ENCODE measurements at places on chromosomes 12 and 14.

DNA sequence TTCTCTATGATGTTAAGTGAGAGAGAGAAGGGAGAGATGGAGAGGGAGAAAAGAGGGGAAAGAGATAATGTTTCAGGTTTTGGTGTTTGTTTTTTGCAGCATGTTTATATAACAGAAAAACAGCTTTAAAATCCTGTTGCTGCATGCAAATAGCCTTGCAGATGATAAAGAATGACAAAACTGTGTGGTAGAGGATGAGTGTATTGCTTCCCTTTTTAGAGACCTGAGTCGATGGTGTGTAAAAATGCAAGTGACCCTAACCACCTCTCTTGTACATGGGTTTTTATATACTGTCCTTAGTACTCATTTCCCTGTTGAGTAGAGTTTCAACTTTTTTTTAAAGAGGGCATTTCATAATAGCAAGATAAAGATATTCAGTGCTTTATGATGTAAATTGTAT lies 249.1 kb downstream of the AKAP6 start:
- no peak for DNase-seq

DNA sequence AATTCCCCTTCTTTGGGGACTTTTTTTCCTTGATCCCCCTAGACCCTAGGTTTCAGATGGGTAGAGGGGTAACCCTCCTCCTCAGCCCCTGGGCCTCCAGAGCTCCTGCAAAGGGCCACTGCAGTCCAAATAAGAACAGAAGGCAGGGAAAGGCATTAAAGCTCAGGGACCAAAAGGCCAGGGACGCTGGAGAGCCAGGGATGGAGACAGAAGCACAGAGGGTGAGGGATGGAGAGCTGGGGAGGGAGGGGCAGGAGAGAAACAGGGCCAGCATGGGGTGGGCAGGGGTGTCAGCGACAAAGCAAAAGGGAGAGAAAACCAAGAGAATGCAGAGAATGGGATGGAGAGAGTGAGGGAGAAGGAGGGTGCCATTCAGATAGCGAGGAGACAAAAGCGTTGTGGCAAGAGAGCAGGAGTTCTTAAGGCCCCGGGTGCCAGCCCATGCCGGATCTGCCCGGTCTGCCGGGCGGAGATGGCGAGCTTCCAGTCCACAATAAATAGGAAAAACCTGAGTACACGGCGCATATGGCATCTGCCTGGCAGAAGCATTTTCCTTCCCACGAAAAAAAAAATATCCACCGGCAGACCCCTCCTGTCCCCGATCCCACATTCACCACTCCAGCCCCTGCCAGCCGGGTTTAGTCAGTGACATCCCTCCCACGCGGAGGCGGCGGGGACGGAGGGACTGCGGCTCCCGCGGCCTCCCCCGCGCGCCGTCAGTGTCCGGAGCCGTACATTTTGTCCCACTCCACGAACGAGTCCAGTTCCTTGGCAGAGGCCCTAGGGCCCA lies 28.6 kb downstream of the FIGNL2 start:
- DNase-seq, result no peak

DNA sequence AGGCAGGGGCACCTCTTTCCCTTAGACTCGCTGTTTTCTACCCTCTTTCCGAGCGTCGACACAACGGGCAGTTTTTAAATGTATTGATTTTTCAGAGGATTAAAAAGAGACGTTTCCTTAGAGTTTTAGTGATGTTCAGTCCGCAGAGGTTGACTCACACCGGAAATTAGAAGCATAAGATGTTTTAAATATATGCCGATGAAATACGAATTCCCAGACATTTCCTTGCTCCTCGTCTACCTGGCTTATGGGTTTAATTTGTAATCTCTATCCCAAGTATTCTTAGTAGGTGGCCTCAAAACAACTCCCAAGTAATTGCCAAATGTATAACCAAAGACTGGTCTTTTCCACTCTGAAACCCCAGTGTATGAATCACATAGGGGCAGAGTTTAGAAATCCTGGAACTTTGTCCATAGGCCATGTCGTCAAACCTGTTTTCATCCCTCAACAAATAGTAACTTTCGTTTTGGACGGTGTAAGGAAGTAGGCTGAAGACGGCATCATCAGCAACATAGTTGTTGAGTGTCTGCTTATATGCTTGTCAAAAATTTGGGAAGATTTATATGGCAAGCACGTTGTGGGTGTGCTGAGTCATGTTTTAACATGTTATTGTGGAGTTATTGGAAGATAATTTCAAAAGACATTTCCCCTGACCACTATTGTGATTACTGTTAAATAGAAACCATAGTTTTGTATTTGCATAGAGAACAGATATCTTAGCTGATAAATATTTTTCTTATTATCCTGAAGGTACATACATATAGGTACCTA lies 824 bp downstream of the TBK1 start:
- no peak for DNase-seq

GRCh38 chr12:129570796-129571400 lies 332.9 kb downstream of the TMEM132D start:
- DNase-seq, result no peak

DNA sequence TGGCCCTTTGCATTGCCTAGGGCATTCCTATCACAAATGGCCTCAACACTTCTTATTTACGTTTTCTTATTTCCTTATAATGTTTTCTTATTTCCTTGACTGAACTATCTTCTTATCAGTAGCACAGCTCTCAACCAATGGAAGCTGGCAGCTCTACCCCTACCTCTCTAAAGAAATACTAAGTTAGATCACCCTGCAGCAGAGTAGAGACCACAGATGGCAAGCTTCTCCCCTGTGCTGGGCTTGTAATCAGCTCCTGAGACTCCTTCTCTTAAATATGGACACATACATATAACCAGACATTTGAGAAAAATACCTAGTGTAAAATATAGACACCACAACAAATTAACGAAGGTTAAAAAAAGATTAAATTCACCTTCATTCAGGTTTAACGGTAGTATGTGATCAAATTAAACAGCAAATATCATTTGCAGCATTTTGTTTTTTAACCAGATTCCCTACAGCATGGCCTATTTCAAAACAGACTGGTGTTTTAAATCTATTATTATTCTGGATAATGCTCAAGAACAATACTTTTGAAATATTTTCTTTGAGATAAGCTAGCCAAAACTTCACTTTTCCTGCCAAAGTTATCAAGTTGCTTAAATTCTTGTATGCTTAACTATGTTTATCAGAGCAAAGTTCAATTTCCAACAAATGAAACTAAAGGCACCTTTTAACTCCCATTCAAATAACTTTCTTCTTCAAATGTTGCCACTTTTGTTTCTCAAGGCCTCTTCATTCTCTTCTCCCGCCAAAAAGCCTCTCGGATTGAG lies 54.3 kb downstream of the SLC41A2 start:
- DNase-seq, result no peak

DNA sequence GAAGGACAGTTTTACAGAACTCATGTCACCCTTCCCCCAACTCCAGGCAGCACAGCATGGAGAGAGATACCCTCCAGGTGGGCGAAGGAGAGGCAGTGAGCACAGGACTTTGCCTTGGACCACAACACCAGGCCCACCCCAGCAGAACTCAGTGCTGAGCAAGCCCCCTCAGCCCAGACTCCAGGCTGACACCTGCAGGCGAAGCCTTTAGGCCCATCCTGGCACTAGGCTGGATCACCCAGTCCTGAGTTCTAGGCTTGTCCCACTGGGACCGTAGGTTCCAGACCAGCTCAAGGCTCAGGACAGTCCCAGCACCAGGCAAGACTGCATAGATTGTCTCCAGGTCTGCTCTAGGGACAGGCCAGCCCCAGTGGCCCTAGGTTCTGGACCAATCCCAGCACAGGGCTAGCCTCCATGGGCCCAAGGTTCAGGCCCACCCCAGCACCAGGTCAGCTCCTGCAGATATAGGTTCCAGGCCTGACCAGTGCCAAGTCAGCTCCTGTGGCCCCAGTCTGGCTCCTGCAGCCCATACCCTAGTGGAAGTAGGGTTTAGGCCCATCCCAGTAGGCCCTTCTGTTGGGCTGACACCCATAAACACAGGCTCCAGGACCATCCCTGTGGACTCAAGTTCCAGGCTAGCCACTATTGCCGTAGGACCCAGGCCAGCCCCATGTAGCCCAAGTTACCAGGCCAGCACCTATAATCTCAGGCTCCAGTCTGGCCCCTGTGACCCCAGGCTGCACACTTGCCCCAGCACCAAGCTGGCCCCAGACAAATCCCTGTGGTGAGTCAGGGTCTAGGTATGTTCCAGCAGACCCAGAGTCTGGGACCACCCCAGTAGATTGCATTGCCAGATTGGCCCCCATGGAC lies 9.4 kb downstream of the WASHC3 start:
- no peak for DNase-seq

DNA sequence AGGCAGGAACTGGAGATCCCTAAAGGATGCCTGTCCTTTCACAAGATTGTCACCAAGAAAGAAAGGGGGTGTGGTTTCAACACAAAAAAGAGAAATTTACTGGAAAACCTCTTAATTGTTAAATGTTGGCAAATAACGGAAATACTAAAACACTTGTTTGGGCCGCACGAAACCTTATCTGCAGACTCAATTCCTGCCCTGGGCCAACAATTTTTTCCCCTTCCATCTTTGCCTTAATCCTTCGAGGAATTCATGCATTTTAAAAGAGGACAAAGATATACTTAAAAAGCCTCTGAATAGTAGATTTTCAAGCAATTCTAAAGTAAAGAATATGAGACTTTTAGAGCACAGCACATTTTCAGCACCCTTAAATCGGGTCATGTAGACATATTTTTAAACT lies 366.2 kb downstream of the DUSP6 start:
- no peak for DNase-seq

DNA sequence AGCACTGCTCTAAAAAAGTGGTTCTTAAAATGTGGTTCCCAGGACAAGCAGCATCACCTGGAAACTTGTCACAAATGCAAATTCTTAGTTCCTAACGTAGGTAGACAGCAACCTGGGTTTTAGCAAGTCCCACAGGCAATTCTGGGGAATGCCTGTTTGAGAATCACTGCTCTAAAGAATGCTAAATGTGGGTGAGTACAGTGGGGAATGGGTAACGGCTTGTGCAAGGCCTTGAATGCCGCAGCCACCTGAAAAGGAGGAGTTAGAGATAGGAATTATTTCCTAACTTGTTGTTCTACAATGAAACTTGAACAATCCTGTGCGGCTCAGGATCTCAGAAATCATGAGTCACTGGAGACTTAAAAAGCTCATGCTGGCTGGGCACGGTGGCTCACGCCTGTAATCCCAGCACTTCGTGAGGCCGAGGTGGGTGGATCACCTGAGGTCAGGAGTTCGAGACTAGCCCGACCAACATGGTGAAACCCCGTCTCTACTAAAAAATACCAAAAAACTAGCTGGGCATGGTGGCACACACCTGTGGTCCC lies 34.9 kb downstream of the GNS start:
- DNase-seq, result no peak

DNA sequence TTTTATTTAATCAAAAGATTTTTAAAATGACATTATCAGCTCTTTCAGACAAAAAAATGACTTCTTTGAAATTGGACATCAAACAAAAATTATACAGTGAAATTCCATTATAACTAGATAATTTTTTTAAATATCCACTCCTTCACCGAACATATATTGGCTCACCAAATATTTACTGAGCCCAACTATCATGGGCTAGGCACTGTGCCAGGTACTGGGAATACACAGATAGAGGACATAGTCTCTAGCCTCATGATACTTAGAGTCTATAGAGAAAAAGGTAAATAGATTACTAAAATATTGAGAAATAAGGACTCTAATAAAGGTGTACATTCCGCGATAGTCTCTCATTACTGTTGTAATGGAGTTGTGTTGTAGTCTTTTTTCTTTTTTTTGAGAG lies 219.9 kb downstream of the SEC23A start:
- DNase-seq, result no peak

DNA sequence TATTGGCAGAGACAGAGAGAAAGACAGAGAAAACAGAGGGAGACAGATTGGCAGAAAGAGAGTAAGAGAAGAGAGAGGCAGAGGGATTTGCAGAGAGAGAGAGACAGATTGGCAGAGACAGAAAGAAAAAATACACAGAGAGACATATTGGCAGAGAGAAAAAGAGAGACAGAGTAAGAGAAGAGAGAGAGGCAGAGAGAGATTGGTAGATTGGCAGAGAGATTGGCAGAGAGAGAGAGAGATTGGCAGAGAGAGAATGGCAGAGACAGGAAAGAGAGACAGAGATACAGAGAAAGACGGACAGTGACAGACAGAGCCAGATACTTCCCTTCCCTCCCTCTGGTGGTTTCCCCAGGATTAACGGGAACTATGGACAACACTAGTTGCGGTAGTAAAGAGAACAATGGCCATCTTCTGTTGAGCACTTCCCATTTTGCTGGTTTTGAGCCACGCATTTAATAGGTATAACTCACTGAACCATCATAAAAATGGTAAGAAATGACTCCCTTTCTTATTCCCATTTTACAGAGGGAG lies 2.6 kb upstream of the NOS1 start:
- no peak for DNase-seq

DNA sequence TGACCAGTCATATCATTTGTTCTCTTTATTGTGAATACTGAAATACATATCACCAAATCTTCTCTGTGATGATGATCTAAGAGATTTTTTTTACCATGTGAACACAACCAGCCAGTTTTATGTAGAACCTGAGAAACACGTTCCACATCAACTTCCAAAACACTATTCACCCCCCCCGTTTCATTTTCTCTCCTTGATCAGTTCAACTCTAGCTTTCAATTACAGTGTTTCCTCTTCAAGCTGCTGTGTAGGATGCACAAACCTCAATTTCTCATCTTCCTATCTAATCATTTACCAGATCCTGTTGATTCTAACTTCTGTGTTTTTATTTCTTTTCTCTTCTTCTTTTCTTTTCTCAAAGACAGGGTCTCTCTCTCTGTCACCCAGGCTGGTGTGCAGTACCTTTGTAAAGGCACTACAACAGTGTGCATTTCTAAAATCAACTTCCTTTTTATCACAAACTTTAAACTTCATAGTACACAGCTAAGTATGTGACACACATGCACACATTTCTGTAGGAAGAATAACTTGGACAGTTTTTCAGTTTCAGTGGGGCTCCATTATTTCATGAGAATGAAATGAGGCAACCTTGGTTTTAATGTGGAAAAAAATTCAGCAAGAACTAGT lies 149.9 kb upstream of the FBXO33 start:
- no peak for DNase-seq

DNA sequence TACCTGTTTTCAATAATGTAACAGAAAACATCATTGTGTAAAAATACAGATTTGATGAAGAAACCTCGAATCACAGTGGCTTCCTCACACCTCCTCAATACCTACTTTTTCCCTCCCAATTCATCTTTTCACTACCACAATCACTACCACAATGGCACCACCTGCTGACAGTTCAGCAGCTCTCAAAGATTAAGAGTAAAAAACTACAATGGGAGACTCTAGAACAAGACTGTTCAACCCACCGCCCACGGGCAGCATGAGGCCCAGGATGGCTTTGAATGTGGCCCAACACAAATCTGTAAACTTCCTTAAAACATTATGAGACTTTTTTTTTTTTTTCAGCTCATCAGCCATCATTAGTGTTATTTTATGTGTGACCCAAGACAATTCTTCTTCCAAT lies 15.2 kb downstream of the MED6 start:
- no peak for DNase-seq

DNA sequence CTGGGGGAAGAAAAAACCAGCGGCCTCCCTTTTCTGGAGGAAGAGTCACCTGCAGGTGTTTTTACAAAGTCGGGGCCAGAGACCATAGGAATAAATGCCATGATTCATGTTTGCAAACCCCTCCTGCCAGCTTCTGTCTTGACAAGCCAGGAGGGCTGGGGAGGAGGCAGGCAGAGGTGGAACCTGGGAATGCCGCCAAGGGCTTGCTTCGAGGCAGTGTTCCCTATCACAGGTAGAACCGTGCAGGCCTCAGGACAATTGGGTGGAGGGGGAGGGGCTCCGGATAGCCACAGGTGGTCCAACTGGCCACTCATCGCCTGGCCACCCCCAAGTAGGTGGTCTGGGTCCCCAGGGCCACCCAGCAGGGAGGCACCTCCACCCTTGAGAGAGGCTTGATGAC lies 14.2 kb upstream of the DLK1 start:
- DNase-seq, result no peak

- no peak for DNase-seq
Observed at GRCh38 chr14:54259821-54260220, 137.0 kb upstream of the CDKN3 start.

Data from DMS79 (cell line).